ENCODE measurements at places on chromosomes 13 and 19. TPM values are rescaled to one million over a fixed set of nuclear protein-coding genes. Genes with fewer than 3 reads are reported as not detected.

GRCh38 chr13:21616205-21616866 is 12.4 kb upstream of the MICU2 start:
- DNase-seq, result no peak
- no peak overlapping the region for H3K4me3 ChIP-seq
- no peak overlapping the region for H3K27ac ChIP-seq
- H3K27me3 ChIP-seq, result no peaks in the 10 kb centered on the region
- no peaks in the 10 kb centered on the region for H3K4me1 ChIP-seq

DNA sequence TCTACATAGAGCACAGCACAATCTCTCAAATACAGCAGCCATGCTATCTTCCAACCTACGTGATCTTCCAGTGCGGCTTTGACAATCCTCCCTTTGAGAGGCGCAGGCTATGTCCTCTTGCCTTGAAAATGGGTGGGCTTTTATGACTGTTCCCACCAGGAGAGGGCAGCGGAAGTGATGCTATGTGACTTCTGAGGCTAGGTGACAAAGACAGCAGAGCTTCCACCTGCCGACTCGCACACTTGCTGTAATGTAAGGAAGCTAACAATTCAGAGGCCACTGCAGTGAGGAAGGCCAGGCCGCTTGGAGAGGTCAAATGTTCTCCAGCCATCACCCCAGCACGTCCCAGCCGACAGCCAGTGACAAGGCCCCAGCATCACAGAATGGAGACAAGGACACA is 65.8 kb downstream of the MRPL57 start:
- H3K36me3 ChIP-seq, result no peaks in the 10 kb centered on the region
- H3K27ac ChIP-seq, result no peak overlapping the region
- no peak for DNase-seq
- no peak overlapping the region for H3K4me3 ChIP-seq

KCNN4 gene
- 86.1 TPM for total RNA-seq

DNA sequence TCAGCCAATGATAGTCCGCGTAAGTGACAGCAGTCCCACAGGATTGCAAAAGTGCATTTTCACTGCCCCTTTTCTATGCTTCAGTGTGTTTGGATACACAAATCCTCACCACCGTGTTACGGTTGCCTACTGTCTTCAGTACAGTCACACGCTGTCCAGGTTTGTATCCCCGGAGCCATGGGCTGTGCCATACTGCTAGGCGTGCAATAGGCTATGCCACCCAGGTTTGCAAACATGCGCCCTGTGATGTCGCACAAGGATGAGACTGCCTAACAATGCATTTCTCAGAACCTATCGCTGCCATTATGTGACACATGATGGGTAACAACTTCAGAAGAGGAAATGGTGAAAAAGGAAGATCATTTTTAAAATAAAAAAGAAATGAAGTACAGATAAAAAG is 16.8 kb upstream of the ADPRHL1 start:
- no peaks in the 10 kb centered on the region for H3K4me1 ChIP-seq
- no peaks in the 10 kb centered on the region for H3K27me3 ChIP-seq
- no peak overlapping the region for H3K27ac ChIP-seq
- H3K36me3 ChIP-seq, result no peaks in the 10 kb centered on the region
- no peak for DNase-seq

LINGO3 gene
- total RNA-seq, result 0.68 TPM

GRCh38 chr19:8333767-8334457 is 9.2 kb downstream of the KANK3 start:
- H3K27ac ChIP-seq, result no peak overlapping the region
- DNase-seq, result no peak
- H3K4me3 ChIP-seq, result no peak overlapping the region
- H3K4me1 ChIP-seq, result no peaks in the 10 kb centered on the region
- no peaks in the 10 kb centered on the region for H3K27me3 ChIP-seq

DNA sequence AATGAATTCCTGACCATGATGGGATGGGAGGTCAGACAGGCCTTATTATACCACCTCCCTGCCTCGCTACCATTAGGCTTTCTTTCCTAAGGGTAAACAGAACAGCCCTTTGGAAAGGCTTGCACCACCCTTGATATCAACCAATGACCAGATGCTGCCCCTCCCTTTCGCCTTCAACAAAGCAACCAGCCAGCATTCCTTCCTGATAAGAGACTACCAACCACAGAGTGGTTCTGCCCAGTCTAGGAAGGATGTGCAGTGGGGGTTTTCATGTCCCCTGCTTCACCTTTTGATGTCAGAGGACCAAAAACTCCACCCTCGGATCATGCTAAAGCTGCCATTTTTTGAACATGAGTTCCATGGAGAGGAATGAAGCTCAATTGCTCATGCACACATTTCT is 21.7 kb downstream of the TEX30 start:
- no peaks in the 10 kb centered on the region for H3K4me1 ChIP-seq
- no peak overlapping the region for H3K27ac ChIP-seq
- no peaks in the 10 kb centered on the region for H3K36me3 ChIP-seq
- no peak for DNase-seq
- no peak overlapping the region for H3K4me3 ChIP-seq
- no peaks in the 10 kb centered on the region for H3K27me3 ChIP-seq

DNA sequence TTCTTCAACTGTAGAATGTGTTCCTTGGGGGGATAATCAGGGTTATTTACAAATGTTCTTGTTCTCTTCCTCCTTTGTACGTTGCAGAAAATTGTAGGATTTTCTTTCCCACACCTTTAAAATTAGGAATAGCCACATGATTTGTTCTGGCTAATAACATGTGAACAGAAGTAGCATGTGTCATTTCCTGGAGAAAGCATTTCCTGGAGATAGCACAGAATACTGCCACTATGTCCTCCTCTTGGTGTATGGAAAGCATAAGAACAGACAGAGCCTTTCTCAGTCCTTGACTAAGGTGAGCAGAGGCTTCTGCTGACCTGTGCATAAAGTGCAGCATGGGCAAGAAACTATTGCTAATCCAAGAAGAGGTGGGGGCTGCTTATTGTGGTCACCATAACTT is 101.8 kb downstream of the FAM216B start:
- H3K4me1 ChIP-seq, result no peaks in the 10 kb centered on the region
- no peaks in the 10 kb centered on the region for H3K27me3 ChIP-seq
- H3K27ac ChIP-seq, result no peak overlapping the region
- no peak for DNase-seq
- no peak overlapping the region for H3K4me3 ChIP-seq

DNA sequence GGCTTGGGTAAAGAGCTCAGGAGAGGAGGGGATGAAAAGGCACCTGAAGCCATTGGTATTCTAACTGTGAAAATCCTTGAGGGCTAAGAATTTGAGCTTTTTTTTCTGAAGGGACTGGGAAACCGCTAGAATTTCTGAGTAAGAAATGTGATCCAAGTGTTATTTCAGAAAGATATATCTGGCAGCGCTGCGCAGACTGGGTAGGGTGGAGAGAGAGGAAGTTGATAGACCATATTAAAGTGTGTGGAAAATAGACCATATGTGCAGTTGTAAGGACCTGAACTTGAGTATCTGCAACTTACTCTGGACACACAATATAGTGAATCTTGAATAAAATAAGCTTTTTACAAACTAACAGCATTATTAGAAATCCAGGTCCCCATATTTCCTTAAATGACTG is 427.4 kb downstream of the NDFIP2 start:
- no peak for DNase-seq
- no peaks in the 10 kb centered on the region for H3K36me3 ChIP-seq
- no peaks in the 10 kb centered on the region for H3K4me1 ChIP-seq

- no peaks in the 10 kb centered on the region for H3K27me3 ChIP-seq
- DNase-seq, result no peak
- no peaks in the 10 kb centered on the region for H3K36me3 ChIP-seq
- peaks cover 1% of the 10 kb centered on the region for H3K4me1 ChIP-seq
- no peak overlapping the region for H3K4me3 ChIP-seq
Measured at GRCh38 chr19:6014551-6015135, 36.7 kb upstream of the RANBP3 start.

- DNase-seq, result no peak
- no peak overlapping the region for H3K27ac ChIP-seq
- no peaks in the 10 kb centered on the region for H3K4me1 ChIP-seq
- no peaks in the 10 kb centered on the region for H3K27me3 ChIP-seq
- no peaks in the 10 kb centered on the region for H3K36me3 ChIP-seq
- no peak overlapping the region for H3K4me3 ChIP-seq
Measured at GRCh38 chr13:31803311-31803710, 64.0 kb downstream of the RXFP2 start.
